WTC11 (cell line): ENCODE measurements at places on chromosomes 11 and 22. TPM values are rescaled to one million over a fixed set of nuclear protein-coding genes. Genes with fewer than 3 reads are reported as not detected.

DNA sequence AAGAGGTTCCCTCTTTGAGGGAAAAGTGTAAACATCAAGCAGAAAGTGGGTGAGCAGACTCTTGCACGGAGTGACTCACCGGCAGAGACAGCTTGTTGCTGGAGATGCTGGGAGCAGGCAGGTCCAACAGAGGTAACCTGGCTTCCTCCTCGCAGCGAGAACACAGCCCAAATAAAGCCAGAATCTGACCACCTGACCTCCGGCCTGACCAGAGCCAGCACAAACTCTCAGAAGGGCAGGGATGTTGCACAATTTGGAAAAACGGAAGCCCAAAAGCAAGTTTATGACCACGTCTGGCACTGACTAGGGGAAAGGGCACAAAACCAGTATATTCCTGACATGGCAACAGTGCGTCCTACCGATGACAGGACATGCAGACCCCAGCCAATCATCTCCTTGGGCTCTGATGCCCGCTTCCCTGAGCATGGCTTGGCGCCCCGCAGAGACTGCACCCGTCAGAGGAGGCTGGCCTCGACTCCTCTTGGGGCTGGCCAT is 5.4 kb downstream of the SMCO4 start:
- DNase-seq, result no peak

GRCh38 chr11:27075655-27076054 is 35.0 kb downstream of the BBOX1 start:
- no peak for DNase-seq

DNA sequence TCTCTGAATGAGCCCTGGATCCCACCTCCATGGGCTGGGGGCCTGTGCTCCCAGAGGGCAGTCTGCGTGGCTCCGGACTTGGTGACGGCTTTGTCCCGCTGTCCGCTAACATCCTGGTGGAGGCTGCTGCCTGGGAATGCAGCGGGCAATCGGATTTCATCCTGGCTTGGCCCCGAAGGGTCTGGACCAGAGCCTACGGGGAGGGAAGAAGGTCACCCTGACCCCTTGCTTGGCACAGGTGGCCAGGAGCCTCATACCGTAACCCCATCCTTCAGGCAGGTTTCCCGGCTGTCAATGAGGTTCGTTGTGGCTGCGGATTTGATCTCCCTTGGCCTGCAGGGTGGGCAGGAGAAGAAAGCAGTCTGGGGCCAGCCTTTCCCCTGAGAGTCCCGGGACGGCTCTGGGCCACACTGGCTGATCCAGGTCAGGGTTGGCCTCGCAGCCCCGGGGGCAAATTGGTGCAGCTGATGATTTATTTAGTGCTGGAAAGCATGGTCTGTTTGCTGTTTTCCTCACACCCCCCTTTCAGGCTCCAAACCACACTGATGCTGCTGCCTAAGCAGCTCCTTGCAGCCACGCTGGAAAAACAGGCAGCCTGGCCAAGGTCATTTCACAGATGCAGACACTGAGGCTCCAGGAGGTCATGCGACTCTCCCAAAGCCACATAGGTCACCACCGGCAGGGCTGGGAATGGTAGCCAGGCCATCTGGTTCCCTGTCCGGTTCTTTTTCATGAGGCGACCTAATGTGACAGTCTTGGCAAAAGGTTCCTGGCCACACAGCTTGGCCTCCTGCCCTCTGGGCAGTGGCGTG is 15.0 kb downstream of the PRDM11 start:
- DNase-seq, result no peak

GRCh38 chr11:70883973-70884623 is 368.3 kb downstream of the SHANK2 start:
- DNase-seq, result no peak

DNA sequence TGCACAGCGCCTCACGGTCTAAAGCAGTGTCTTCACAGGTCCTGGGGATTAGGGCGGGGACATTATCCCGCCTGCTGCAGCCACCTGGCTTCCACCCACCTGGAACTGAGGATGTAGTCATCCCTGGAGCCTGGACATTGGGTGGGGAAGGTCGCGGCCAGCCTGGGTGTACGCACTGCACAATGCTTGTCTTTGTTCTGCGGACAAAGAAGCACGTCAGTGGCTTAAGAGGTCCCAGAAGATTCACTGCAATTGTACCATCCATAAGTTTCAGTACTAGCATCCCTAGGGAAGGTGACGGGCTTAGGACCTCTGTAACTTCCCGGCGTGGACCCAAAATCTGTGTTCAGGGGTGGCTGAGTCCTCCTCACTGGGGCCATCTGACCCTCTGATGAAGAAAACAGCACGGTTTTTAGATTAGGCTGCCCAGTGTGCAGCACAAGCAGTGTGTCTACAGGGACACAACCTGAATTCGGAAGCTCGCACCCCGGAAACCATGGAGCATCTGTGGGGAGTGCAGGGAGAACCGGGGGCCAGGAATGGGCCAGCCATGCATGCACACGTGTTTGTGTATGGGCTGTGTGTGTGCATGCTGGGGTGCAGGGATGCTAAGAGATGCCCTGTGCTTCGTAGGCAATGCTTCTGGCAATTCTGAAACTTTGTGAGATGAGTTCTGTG is 342.6 kb upstream of the B3GAT1 start:
- DNase-seq, result no peak

DRD2 gene
- total RNA-seq, result 0.11 to 0.20 TPM in 2 of 3 replicates, not detected in the other
